ENCODE measurements at places on chromosomes 13 and 19.

DNA sequence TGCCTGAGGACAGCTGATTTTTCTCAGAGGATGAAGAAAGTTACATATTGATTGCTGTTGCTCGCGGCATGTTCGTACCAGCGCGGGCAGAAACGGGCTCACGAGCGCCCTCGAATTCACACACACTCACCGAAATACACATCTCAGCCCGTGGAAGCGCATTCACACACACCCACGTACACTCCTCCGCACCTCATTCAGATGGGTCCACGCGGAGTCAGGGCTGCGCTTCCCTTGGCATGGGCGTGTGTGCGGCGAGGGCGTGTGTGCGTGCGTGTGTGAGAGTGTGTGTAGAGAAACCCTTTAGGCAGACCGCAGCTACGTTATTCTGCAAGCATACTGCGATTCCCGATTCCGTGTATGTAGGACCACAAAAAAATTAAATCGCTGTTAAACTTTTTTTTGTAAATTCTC is 2.1 kb upstream of the PCDH17 start:
- DNase-seq = no peak

GRCh38 chr19:11196406-11197287 is 698 bp downstream of the KANK2 start:
- DNase-seq = no peak

DNA sequence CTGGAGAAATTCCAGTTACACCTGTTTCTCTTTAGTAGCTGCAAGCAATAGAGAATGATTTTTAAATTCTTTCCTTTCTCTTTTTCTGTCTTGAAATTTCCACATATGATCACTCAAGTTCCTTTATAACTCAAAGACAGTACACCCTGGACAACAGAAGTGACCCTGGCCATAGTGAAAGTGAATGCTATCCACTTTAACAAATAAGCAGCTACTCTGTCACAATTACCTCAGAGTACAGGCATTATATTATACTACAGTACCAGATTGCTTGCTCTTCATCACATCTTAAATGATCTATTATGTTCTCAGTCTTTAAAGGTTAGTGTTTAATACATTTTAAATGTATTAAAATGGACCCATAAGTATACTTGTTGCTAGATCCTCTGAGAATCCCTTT is 136.2 kb downstream of the KLF12 start:
- no peak for DNase-seq

- DNase-seq = no peak
These were observed 37.6 kb downstream of the KCTD12 start for GRCh38 chr13:76848596-76848995.

Data from NCI-H1048 (cell line).